Activated CD4-positive, alpha-beta memory T cell treated with anti-CD3 and anti-CD28 coated beads, Interleukin-2, amount 10 ng/mL, durations not matched to agents 7 days and 5 days (primary cell): ENCODE measurements at places on chromosomes 3 and 15.

- no peak for DNase-seq
These were observed 27.3 kb upstream of the TMCO5A start for GRCh38 chr15:37907136-37907535.

DNA sequence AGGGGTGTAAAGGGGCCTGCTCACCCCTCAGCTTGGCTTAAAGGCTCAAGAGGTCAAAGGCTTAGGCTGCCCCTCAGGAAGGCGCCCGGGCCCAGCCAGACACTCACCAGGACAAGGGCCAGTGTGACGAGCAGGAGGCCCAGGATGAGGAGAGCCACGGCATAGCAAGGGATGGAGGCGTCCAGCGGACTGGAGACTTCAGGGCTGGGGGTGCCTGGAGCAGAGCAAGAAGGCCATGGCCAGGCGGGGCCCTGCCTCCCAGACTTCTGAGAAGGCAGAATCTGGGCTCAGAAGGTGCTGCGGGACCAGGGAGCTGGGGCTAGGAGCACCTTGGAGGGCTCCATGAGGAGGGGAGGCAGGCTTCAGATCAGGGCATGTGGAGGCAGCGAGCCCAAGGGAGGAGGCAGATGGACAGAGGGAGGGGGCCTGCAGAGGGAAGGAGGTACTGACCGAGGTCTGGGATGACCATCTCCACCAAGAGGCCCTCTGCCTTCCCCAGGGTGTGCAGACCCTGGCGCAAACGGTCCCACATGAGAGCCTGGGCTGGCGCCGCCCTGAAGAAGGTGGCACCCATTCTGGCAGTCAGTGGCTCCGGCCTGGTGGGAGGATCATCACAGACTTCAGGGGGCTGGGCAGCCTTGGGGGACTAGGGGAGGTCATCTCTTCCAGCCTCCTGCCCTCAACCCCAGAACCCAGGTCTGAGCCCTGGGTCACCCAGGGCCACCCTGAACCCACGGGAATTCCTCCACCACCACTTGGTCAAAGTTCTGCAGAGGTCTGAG is 24.5 kb downstream of the C15orf39 start:
- DNase-seq, result no peak

DNA sequence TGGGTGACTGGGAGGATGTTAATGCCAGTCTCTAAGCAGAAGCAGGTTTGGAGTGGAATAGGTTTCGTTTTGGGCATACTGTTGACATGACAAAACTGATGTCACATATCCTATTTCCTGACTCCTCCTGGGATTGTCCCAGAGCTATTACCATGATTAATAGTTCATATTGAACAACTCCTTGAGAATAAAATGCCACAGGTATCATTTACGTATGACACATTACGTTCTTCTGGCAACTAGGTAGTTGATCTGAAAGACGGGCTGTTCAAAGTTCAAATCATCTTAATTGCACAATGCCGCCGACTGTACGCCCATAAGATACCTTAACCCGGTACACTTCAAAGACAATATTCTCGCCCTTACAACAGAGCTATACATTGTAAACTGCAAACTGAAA is 1.4 kb upstream of the RAB5A start:
- DNase-seq, result no peak

GRCh38 chr3:71926262-71926600 is 141.3 kb upstream of the PROK2 start:
- DNase-seq, result no peak

DNA sequence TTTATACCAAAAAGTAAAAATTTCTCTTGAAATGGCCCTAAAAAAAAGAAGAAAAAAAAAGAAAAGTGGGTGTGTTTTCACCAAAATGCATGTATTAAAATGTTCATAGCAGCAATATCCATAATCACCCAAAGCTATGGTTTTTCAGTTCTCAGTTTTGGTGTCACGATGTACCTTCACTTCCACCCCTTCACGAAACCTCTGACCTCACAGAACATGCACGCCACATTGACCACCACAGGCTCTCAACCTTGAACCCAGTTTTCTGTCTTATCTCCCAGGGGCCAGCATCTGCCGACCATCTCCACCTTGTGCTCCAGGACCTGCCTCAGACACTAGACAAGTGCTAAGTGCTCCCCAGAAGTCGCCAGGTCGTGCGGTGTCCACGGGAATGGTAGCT is 30.4 kb downstream of the COLQ start:
- no peak for DNase-seq

DNA sequence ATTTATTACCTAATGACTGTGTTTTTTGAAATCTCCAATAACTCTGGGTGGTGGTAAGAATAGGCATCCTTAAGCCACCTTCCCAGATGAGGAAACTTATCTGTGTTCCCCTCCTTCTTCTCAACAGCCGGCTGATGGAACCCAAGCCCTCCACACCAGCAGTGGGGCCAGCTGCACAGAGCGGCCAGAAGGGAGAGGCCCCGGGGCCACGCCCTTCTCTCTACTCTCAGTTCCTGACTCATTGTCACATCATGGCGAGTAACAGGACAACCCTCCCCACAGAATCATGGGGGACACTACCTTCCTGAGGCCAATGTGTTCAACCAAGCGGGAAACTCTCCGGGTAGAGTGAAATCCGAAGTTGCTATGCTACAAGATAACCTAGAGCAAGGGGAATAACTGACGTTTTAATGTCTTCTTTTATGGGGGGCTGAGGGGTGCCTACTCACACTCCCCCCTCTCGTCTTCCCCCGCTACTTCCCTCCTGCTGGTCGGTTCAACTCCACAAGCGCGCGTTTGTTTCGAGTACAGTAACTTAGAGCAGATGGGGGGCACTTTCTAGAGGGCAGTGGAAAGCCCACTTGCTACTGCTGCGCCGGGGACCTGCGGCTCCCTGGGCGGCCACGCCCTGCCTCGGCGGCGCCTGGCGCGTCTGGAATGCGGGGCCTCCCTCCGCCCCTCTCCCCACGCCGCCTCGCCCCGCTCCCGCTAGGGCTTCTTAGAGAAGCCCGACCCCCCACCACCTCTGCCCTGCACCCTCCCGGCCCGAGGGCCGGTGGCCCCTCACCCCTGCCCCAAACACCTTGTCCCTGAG is 621 bp downstream of the ANXA2 start:
- peak; percentile 79 for DNase-seq

- DNase-seq, result no peak
These were observed 6.1 kb downstream of the WNT7A start for GRCh38 chr3:13873818-13874217.

- DNase-seq, result no peak
These were observed 55.7 kb upstream of the PLXND1 start for GRCh38 chr3:129662191-129662608.

- DNase-seq, result no peak
These were observed 24.9 kb downstream of the ZMAT3 start for GRCh38 chr3:179046497-179047353.

- no peak for DNase-seq
These were observed 351.0 kb downstream of the IGSF11 start for GRCh38 chr3:118683636-118684035.

DNA sequence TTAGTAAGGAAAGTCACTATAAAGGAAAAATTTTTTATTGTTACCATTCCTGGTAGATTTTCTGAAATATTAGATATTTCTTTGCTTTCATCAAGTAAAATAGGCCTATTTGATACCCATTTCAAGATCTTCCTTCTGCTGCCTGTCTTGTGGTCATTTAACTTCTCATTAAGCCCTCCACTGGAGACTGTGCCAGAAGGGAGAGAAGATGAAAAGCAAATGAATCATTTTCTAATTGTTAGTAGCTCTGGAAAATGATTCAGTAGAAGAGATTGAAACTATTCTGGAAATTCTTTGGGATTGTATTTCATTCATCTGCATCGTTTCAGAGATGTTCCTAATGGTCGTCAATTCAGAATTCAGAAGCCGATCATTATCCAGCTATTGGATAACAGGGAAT is 3.2 kb downstream of the KCTD6 start:
- DNase-seq, result no peak

DNA sequence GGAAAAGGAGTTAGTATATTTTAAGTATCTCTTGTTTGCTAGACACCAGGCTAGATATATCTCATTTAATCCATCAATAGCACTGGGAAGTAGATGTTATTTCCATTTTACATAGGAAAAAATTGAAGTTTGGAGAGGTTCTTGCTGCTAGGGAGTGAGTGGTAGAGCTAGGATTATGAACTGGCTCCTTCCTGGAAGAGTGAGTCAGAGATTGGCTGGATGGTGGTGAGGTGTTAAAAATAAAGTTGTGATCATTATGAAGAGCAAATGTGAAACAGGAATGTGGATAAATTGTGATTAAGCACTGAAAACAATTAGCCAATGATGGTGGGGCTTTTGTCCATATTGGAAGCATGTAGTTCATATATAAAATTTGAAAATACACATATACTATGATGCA is 234.2 kb downstream of the WNT5A start:
- DNase-seq, result no peak

GRCh38 chr3:147619921-147620560 is 210.9 kb downstream of the ZIC1 start:
- no peak for DNase-seq

- DNase-seq, result no peak
These were observed 22.5 kb upstream of the ROPN1 start for GRCh38 chr3:124014366-124014942.

GRCh38 chr15:26891448-26892181 is 24.8 kb downstream of the GABRA5 start:
- DNase-seq, result peak; percentile 48

DNA sequence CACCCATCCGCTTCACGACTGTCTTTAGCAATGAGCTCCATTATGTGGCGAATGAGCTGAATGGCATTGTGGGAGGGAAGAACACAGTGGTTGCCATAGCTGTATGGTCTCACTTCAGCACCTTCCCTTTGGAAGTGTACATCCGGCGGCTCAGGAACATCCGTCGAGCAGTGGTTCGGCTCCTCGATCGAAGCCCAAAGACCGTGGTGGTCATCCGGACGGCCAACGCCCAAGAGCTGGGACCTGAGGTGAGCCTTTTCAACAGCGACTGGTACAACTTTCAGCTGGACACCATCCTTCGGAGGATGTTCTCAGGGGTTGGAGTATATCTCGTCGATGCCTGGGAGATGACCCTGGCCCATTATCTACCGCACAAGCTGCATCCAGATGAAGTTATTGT is 27.8 kb upstream of the NFKBIZ start:
- no peak for DNase-seq

DNA sequence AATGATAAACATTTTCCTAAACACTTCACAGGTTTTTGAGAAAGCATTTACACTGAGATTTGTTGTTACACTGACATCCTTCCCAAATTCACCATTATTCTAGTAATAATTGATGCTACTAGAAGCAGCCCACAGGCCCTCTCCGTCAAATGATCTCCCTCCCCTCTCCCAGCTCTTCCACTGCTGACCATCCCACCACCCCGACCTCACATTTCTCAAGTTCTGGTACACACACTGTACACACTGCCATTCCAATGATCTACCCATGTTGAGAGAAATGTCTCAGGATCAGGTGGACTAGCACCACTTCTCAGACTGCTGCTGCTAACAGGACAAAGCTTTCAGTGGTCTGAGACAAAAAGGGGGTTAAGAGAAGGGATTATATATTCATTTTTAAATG is 3.5 kb downstream of the TBC1D5 start:
- no peak for DNase-seq

GRCh38 chr3:196227121-196227561 is 10.8 kb downstream of the SLC51A start:
- no peak for DNase-seq

DNA sequence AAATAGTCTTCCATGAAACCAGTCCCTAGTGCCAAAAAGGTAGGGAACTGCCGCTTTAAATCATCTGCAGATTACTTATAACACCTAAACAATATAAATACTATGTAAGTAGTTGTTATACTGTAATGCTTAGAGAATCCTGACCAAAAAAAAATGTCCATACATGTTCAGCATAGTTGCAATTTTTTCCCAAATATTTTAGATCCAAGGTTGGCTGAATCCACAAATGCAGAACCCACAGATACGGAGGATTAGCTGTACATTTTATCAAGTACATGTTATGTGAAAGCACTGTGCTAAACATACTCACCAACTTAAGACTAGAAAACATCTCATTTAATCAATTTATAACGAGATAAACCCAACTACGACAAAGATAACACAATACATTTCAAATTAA is 9.3 kb downstream of the MSL2 start:
- DNase-seq, result no peak

DNA sequence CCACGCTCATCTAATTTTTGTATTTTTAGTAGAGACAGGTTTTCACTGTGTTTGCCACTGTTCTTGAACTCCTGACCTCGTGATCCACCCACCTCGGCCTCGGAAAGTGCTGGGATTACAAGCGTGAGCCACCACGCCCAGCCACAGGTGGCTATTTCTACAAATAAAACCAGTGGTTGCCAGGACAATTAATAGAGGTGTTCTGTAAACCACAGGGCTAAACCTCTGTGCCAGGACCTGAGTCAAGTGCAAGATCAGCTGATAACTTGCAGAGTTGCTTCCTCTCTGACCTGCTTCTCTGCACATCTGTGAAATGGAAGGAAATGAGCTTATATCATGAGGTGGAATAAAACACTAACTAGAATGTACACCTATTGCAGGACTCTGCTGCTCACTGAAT is 72.8 kb downstream of the CD200R1L start:
- DNase-seq, result peak; percentile 65
